HT-29 (cell line): ENCODE measurements at places on chromosomes 2 and 18. TPM values are rescaled to one million over a fixed set of nuclear protein-coding genes. Genes with fewer than 3 reads are reported as not detected.

GRCh38 chr18:59056706-59057492 is 82.8 kb upstream of the SEC11C start:
- no peak for DNase-seq

DNA sequence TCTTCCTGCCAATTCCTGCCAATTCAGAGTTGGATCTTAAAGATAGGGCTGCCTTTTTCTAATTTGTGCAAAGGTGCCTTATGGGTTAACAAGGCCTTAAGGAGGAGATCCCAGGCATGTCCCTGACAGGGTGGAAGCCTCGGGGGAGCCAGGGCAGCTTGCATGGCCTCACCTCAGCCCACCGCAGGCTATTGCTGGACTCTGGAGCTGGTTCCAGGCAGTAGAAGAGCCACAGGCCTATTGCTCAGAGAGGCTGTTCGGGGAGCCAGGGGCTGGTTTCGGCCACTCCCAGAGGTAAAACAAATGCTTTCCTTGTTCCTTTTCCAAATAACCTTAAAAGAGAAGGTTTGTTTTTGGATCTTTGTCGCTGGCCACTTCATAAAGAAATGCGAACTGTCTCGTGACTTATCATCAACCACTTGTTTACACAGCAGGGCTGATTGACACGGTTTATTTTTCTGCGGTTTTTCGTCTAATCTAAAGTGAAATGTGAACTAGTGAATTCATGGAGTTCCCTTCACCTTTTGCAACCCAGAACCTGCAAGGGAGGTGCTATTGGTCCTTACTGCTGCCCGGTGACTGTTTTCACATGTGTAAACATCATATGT is 108.6 kb downstream of the APOB start:
- DNase-seq: no peak

GRCh38 chr2:112488201-112488600 is 6.2 kb downstream of the TTL start:
- no peak for DNase-seq

KCMF1 gene
- 39.2 and 47.6 TPM in 2 replicates for total RNA-seq

CTAGE1 gene
- not detected in 2 replicates for total RNA-seq
